ENCODE measurements at places on chromosomes 6 and 20.

- no peak for DNase-seq
Observed at GRCh38 chr6:112821476-112821875, 474.3 kb downstream of the RFPL4B start.

DNA sequence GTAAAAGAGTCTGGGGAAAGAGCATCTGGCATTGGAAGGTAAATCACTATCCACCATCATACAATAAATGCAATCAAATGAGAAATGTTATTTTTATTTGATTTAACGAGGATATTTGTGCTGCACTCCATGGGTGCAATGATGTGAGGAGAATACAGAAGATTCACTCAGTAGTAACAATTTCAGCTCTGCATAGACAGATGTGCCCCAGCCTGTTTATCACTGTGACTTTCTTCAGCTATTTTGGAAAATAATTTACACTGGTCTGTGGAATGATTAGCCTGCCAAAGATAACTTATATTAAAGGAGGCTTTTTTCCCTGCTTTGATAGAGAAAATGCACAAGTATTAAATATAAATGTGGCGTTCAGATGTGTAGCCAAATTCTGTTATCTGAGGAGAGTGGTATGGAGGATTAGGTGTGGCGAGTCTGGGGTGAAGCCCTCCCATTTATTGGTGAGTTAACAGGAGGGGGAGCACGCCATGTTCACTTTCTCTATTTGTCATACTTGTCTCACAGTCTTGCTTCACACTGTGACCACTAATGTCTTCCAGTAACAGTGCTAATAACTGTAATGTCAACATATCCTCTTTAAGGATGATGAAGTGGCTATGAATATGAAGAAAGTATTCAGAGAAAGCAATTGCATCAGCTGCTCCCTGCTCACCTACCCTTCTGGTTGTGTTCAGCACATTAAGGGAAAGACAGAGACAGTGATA lies 645.6 kb downstream of the MMUT start:
- DNase-seq = no peak

GRCh38 chr6:144405163-144405562 lies 120.0 kb downstream of the UTRN start:
- no peak for DNase-seq

- DNase-seq = no peak
Observed at GRCh38 chr20:12555369-12555768, 453.4 kb upstream of the SPTLC3 start.

- no peak for DNase-seq
Observed at GRCh38 chr20:24892522-24892921, 56.5 kb upstream of the CST7 start.

DNA sequence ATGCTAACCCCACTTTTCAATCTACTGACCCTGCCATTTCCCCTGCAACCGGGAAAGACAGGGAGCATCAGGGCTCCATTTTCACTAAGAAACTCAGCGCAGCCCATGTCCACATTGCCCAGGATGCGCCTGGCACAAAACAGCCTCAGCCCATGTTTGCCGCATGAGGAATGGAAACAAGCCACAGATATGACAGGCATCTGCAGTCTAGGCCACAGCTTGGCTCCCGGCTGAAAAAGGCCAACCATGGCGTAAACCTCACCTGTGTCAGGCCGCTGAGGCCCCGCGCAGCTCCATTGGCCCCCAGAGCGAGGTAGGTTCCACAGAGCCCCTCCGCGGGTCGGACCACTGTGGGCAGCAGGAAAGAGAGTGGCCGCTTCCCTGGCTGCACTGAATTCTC lies 21.7 kb downstream of the GGT7 start:
- no peak for DNase-seq

GRCh38 chr6:143061597-143062385 lies 1.1 kb downstream of the AIG1 start:
- DNase-seq = no peak

DNA sequence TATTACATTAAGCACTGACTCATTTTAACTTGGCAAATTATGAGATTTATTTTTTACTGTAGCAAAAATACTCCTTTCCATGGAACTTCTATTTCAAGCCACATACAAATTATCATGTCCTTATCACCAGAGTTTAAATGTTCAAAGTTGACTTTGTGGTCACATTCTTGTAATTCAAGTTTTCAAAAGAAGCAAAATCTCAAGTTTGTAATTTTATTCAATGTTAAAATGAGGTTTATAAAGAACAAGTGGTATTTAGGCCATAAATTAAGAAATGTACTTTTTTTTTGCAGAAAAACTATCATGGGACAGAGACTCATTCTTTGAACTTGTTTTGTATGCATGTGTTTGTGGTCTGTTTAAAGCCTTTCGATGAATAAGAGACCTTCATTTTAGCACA lies 811.5 kb downstream of the TENT5A start:
- no peak for DNase-seq

DNA sequence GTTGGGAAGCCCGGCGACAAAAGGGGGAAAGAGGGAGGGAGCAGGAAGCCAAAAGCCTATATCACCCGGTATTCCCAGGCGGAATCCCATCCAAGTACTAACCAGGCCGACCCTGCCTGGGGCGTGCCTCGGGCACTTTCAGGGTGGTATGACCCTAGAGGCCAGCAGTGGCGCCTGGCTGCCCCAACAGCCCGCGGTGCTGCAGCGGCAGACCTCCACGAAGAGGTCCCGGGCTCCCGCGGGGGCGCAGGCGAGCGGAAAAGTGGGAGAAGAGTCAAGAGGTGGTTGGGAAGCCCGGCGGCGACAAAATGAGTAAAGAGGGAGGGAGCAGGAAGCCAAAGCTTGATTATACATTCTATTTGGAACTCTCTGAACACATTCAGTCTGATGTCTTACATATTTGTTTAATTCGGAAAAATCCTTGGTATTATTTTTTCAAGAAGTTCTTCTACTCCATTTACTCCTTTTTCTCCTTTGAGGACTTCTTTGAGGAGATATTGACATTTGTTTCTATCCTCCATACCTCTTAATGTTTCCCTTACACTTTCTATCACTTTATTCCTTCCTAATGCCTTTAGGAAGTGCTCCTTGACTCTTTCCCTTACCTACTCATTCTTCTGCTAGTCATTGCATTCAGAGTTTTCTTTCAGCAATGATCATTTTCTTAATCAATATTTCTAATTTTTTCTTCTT lies 11.5 kb downstream of the TREML4 start:
- DNase-seq = peak; percentile 35

DNA sequence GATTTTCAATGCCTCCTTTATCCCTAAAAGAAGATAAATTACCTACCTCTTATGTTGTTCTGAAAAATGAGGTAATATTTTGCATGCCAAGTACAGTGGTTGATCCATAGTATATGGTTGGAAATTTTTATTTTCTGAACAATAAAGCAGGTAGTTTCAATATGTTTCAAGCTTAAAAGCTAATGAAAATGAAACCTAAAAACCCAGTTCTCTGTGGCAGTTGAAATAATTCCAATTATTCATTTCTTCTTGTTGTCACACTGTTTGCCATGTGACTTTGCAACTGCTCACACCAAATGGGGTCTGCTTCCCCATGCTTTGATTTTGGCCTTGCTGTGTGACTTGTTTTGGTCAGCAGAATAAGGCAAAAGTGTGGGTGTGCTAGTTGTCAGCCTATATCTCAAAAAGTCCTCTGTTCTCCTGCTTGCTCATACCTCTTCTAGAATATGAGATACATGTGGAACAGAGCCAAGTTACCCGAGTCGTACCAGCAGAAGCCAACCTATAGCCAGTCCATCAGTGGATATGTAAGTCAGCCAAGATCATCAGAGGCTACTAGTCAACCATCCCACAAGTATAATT lies 197.2 kb upstream of the THEMIS start:
- no peak for DNase-seq

GRCh38 chr6:16660157-16660497 lies 101.1 kb downstream of the ATXN1 start:
- no peak for DNase-seq

- no peak for DNase-seq
Observed at GRCh38 chr6:39114388-39114703, 640 bp downstream of the SAYSD1 start.

GRCh38 chr6:15410752-15411151 lies 164.9 kb downstream of the JARID2 start:
- DNase-seq = no peak

DNA sequence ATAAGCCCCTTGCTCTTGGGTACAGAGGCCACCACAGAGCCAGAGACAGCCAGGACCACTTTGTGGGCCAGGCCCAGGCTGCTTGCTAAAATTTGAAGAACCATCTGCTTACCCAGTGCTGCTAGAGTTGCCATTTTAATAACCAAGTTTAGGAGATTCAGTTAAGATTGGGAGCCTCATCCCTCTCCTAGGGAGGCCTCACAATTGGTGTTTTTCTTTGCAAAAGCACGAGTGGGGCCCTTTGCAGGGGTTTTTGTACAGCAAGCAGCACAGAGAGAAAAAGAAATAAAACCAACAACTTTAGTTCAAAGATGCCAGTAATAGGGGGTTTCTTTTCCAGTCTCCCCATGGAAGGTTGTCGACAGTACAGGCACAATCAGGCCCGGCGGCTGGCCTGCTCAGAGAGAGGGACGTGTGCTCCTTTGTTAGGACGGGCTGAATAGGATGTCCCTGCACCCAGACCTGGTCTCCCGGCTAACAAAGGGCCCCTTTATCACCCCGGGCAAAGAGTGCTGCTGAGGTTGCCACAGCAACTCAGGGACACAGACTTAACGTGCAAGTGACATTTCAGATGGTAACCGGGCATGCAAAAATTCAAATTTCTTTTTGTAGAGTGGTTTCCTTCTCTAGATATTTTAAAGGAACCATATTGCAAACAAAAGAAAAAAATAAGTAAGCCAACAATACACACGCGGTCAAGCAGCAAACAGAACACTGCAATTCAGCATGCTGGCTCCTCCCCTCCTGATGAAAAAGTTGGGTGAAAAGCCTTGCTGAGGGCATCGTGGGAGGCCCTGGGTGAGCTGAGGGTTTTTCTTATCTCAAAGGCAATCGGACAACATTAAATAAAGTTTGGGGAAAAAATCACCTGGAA lies 10.5 kb upstream of the TOX2 start:
- DNase-seq = no peak

GRCh38 chr6:81996414-81996813 lies 243.9 kb upstream of the TENT5A start:
- no peak for DNase-seq

DNA sequence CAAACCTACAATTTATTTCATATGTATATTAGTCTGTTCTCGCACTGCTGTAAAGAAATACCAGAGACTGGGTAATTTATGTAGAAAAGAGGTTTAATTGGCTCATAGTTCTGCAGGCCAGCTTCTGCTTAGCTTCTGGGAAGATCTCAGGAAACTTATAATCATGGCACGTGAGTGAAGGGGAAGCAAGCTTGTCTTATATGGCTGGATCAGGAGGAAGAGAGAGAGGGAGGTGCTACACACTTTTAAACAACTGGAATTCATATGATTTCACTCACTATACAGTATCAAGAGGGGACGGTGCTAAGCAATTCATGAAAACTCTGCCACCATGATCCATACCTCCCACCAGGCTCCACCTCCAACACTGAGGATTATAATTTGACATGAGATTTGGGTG lies 29.9 kb downstream of the PHACTR2 start:
- DNase-seq = no peak

DNA sequence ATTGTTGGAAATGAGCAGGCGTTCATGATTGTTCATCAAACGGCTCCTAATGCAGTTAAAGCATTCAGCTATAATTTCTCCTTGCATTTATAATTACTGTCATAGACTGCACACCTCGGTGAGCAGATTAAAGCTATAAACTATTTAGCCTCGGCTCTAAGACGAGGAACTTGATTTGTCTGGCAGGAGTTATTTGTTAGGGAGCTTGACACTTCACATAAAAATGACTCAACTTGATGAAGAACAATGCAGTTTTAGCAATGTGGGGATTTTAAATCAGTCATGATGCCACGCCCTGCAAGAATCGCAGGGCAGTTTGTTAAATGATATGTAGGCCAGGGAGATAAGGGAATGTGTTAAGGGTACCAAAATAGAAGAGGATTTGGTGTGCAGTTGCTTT lies 290.2 kb downstream of the TSHZ2 start:
- DNase-seq = no peak

DNA sequence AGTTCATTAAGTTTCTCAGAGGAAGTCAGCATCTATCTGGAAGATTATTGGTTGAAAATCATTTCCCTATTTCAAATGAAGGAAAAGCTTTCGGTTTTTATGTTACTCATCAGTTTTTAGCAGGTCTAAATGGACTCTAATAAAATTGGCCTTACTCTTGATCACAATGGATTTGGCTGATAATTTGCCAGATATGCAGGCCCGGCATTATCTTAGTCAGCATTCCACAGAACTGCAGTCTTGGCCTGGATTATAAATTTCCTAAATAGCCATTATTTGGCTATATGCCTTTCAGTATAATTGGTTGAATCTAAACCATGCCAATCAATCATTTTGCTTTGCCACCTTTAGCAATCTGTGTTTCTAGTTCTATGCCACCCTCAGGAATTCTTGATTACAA lies 91.7 kb upstream of the KCNQ5 start:
- DNase-seq = no peak

GRCh38 chr6:40953486-40953885 lies 85.5 kb downstream of the UNC5CL start:
- DNase-seq = no peak

- no peak for DNase-seq
Observed at GRCh38 chr6:96626759-96627364, 63.9 kb downstream of the FHL5 start.

DNA sequence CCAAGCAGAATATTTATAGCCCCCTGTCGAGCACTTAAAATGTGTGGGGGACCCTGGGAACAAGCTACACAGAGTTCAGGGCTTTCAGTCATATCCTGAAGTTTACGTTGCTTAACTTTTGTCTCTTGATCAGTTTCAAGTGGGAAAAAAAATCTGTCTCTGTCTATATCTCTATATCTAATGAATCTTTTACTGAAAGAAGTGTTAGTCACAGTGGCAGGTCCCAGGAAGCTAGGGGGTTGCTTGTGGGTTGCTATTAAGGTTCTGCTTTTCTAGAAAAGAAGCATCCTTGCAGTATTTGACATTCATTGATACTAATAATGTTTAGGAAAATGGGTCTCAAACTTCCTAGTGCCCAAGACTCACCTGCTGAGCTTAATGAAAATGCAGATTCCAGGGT lies 76.7 kb upstream of the CLDN20 start:
- DNase-seq = no peak

GRCh38 chr6:153966001-153966400 lies 73.0 kb upstream of the OPRM1 start:
- no peak for DNase-seq

GRCh38 chr6:16481697-16482399 lies 243.5 kb downstream of the GMPR start:
- no peak for DNase-seq

GRCh38 chr6:117414770-117415169 lies 11.0 kb downstream of the ROS1 start:
- no peak for DNase-seq

- DNase-seq = no peak
Observed at GRCh38 chr6:14094721-14095120, 22.9 kb upstream of the CD83 start.

- no peak for DNase-seq
Observed at GRCh38 chr6:47336334-47336733, 26.6 kb upstream of the TNFRSF21 start.

DNA sequence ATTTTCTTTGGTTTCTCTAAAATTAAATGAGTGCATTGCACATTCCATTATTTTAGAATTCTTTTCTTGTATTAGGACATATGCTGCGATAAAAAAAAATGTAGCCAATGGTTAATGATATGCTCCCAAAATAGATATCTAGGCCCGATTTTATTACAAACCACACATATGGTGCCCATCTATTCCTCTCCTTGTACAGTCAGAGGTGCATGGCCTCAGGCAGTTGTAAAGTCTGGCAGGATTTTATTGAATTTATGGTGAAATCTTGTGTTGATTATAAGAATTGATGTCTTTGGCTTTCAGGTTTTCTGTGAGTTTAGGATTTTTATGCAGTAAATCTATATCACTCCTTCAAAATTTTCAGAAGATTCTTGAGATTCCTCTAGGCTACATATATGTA lies 192.2 kb downstream of the RFPL4B start:
- DNase-seq = no peak
